Activated CD8-positive, alpha-beta memory T cell treated with anti-CD3 and anti-CD28 coated beads for 48 hours (primary cell): ENCODE measurements at places on chromosomes 3 and 15.
A peak's percentile ranks its signal among the peaks of the same experiment; 100 is the strongest.

DNA sequence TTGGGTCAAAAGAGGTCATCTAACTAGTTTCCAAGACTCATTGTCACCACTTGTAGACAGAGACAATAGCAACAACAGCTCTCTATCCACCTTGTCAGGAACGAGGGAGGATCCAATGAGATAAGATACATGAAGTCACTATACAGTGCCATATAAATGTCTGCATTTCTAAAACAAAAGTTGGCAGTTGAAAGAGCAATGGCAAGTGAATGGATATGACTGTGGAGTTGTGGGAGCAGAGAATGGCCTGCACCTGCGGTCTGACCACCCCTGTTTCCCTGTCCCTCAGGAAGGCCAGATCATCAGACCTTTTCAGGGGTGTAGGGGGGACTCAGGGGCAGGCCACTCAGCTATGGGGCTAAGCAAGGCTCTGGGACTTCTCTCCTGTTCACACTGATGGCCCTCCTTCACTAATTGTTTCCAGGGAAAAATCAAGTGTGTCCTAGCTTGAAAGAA, 40.7 kb upstream of the PSMD6 start:
- no peak for DNase-seq

DNA sequence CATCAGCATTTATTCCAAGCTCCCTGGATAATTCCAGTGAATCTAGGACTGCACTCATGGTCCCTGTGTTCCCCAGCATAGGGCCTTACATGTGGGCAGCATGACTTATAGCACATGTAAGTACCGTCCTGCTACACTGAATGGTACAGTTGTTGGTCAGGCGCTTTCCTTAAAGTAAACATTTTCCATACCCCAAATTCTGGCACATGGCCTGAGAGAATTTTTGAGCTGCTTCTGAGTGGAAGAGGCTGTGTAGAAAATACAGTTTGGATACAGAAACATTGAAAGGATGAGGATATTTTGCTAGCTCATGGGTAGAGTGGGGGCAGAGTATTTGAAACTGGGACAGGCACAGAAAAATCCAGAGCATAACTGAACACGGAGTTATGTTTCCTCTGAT, 27.6 kb downstream of the CORO2B start:
- DNase-seq: no peak

DNA sequence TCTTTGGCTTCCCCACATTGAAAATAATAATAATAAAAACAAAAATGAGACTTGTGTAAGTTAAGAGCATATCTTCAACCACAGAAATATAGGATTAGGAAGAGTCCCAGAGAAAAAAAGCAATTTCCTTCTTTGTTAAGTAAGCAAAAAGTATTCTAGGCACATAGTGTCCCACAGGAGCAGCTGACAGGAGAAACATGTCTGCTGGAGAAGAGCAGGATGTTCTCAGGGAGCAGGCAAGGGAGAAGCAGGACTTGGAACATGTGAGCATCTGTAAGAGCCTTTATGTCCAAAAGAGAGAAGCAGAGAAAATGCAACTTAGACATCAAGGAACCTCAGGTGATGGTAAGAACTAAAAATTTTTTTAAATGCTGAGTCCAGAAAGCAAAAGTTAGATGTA, 39.0 kb downstream of the TTC23 start:
- no peak for DNase-seq

- DNase-seq: no peak
Measured at GRCh38 chr3:181568248-181568647, 143.5 kb upstream of the SOX2 start.

DNA sequence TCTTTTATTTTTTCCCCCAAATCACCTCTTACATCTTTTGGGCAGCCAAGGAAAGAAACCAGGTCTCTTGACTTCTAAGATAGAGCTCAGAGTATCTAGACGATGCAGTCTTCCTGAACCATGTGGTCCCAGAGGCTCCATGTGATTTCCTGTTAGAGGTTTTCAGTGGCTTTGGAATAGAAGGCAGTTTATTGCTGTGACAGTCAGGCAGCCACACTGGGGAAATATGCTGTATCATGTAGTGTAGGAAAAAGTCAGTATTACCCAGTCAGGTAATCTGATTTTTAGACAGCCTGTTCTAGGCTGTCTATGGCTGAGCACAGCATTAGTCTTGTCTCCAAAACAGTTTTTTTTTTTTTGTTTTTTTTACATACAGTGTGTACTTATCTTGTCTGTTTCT, 294.3 kb downstream of the THSD4 start:
- no peak for DNase-seq

DNA sequence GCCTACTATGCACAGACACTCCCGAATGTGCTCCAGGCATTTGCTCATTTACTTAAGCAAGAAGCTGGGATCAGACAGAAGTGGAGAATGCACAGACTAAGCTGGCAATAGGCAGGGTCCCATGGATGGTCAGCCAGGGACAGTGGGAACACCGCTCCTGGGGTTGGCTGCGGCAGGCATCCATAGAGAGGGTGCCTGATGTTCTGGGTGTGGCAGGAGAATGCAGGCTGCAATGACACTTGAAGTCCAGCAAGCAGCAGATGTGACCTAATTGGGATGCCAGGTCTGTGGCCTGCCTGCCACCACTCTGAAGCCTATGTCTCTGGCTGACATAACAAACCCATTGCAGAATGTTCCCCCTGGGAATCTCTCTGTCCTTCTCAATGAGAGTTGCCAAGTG, 40.2 kb upstream of the SLC6A11 start:
- DNase-seq: no peak

GRCh38 chr15:51048308-51048707, 46.4 kb downstream of the TNFAIP8L3 start:
- DNase-seq: no peak

GRCh38 chr3:14358426-14359211, 43.8 kb upstream of the SLC6A6 start:
- no peak for DNase-seq

DNA sequence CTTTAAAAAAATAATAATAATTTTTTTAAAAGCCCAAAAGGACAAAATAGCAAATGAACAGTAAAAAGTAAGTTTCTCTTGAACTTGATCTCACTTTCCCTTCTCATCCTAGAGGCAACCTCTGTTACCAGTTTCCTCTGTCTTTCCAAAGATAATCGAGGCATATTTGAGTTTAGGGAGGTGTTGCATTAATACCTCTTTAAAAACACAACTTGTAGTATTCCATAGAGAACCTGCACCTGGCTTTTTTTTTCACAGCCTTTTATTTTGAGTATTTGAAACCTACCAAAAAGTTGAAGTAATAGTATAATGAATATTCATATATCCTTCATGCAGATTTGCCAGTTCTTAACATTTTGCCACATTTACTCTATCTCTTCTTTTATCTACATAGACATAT, 9.1 kb downstream of the CSK start:
- no peak for DNase-seq

- DNase-seq: no peak
Measured at GRCh38 chr3:7346364-7346763, 485.4 kb downstream of the GRM7 start.

DNA sequence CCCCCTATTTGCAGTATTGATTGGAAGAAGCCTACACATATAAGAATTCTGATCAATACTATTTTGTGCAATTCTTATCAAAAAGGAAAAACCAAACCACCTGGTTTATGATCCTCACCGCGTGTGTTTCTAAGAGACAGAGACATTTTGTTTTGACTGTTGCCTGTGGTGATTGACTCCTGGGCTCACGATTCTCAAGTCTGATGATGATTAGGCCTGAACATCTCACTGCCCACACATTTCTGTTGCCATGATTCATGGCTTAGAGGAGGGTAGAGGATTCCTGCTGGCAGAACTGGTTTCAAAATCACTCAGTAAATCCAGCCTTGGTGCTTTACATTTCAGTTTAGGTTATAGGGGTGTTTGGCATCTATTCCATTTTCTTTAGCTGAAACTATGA, 88.3 kb upstream of the UBE3A start:
- DNase-seq: no peak

- no peak for DNase-seq
Measured at GRCh38 chr3:29544701-29545363, 264.0 kb downstream of the RBMS3 start.

GRCh38 chr3:102189956-102190723, 244.7 kb upstream of the ZPLD1 start:
- no peak for DNase-seq

DNA sequence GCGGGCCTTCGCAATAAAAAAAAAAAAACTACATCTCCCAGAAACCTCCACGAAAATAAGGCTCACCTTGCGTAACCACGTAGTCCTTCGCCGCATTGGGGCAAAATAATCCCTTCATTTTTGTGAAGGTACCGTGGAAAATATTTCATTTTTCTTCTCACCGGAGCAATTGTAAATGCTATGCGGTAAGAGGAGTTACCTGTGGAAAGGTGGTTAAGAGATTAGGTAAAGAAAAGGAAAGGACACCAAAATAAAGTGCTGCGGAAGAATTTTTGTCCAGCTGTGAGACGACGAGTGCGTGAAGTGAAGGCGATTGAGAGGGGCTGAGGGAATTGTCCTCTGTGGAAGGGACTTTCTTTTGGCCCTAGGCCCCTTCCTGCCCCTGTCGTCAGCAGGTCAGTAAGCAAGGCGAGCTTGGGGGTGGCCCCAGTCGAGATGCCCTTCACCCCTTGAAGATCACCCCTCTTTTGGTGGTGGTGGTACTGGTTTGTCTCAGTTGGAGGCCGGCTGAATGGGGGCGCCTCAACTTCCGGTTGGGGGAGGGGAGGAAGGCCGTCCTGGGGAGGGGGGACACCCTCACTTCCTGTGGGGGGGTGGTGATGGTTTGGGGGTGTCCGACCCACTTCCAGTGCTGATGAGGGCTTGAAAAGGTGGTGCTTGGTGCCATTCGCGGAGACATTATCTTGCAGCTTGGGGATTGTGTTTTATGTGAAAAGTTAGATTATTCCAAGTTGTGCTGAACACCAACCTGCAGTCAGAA, at the start of gene HMG20A:
HMG20A (plus strand) TSS at position 279 of the 760 bp plus-strand sequence. CDS start 37,520 bp downstream, outside the sequence.
- peak; percentile 29 for DNase-seq

DNA sequence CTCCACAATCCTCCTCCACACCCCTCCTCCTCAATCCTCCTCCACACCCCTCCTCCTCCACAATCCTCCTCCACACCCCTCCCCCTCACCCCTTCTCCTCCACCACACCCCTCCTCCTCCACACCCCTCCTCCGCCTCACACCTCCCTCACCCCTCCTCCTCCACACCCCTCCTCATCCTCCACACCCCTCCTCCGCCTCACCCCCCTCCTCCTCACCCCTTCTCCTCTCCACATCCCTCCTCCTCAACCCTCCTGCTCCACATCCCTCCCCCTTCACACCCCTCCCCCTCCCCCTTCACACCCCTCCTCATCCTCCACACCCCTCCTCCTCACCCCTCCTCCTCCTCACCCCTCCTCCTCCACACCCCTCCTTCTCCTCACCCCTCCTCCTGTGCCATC, 69.8 kb upstream of the BLM start:
- no peak for DNase-seq

DNA sequence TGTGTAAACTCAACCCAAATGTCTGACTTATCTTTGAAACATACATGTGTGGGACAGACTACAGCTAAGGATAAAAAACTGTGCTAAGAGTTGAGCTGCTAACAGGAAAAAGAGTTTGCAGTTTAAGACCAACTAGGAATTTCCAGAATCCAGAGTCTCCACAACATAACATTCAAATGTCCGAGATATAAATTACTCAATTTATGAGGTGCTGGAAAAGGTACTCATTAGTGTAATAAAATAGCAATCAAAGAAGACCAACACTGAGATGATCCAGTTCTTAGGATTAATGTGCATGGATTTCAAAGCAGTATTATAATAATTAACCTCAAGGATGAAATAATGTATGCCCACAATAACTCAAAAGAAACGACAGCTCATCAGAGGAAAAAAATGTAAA, 426.5 kb upstream of the KCNMB2 start:
- no peak for DNase-seq

DNA sequence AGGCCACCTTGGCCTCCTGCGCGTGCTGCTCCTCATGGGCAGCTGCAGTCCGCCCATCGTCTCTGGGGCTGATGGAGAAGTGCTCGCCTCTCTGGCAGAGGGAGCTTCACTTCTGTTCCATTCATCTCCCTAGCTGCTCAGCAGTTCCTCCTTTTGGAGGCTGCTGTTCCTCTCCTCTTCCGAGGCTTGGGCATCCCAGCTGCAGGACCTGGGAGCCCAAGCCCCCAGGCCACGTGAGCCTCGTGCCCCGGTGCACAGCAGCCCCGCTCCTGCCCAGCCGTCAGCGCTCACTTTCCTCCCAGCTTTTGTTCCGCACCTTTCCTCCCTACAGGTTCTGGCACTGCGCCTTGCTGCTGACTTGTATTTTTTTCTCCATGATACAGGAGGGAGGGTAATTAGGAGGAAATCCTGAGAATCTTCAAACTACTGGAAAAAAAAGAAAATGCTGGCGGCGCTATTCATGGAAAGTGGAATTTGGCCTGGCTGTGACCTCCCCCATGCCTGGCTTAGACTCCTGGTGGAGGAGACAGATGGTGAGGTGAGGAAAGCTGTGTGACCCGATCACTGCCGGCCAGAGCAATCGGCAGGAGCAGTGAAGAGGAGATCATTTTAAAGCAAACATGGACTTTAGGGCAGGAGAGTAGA, 210.1 kb downstream of the CHST2 start:
- no peak for DNase-seq

DNA sequence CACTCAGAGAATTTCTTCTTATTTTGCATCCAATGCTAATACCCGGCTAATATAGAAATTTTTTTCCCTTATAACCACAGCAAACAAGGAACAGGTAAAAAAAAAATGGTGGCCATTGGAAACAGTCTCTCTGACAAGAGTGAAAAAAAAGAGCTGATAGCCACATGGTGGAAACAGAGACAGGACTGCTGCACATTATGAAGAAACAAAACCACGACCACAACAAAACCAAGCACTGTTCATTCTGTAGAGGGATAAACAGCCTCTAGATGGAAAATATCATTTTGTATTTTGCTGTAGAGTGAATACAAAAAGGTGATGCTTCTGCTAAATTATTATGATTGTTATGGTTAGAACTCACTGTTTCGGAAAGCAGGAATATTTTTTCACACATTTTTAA, 686.2 kb downstream of the NLGN1 start:
- DNase-seq: no peak

DNA sequence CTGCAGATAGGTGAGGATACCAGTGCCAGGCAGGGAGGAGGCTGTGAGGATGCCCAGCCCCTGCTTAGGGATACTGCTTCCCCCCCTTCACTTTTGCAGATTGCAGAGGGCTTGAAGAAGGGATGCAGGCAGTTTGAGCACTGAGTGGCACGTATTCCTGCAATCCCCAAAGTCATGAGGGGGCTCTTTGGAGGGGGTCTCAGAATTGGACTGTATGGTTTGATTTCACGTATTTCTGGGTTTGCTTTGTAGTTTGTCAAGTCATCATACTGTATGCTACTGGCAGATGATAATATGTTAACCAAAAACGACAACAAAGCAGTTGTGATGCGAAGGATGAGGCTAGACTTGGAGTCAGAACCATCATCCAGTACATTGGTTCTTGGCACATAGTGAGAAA, 28.1 kb downstream of the CHST14 start:
- no peak for DNase-seq
